T-cell (primary cell): ENCODE measurements at places on chromosomes 1 and 21.

DNA sequence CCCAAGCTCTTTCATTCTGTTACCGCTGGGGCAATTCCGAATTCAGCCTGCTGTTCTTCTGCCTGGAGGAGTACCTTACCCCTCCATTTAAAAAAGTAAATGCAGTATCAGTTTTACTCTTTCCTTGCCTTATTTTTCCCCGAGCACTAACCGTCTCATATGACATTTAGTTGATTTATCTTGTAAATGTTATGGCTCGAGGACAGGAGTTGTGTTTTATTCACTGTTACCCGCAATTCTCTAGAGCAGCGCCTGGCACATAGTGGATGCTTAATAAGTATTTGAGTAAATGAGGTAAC, 425 bp upstream of the TADA1 start:
- DNase-seq = no peak

DNA sequence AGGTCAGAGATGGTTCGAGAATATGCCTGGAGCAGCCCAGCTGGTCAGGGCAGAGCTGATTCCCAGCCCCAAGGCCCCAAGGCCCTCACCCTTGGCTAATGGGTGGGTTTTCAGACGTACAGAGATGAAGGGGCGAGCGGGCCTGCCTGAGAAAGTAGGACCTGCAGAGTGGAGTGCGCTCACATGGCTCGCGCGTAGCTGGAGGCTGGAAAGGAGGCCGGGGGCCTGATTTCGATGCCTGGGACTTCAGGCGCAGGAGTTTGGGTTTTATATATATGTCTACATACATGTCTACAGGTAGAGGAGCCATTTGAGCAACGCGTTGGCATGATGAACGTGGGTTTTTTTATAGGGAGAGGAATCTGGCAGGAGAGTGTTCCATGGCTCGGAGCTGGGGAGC, 8.9 kb downstream of the COQ8A start:
- no peak for DNase-seq

- no peak for DNase-seq
Measured at GRCh38 chr1:105294838-105295237, 1545.1 kb downstream of the AMY1C start.

DNA sequence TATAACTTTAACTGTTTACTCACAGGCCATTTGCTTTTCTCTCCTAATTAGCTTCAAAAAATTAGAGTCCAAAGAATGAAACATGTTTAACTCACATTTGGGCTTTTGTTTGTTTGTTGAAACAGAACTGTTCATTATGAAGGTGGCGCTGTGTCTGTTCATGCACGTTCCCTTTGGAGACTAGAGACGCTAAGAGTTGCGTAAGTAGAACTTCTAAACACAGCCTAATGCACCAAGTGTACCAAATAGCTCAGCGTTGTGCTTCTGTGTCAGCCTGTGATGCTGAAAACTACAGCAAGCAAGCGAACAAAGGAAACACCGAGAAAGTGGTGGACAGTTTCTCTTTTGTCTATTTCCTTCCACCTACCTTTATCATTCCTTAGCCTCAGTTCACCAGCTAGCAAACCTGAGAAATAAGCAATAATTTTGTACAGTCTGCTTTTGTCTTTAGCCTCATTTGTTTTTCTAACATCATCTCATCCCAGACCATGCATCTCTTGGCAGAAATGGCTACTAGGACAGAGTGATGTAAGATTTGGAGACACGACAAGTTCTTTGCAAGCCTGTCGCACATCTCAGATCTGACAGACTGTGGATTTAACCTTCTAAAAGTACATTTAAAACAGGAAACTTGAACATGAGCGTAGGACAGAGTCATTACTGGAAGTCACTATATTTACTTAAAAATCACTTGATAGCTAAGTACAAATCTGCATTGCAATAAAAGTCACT, 375.1 kb downstream of the RYR2 start:
- DNase-seq = no peak
